ENCODE measurements at places on chromosomes 16 and 17. TPM values are rescaled to one million over a fixed set of nuclear protein-coding genes. Genes with fewer than 3 reads are reported as not detected.

DNA sequence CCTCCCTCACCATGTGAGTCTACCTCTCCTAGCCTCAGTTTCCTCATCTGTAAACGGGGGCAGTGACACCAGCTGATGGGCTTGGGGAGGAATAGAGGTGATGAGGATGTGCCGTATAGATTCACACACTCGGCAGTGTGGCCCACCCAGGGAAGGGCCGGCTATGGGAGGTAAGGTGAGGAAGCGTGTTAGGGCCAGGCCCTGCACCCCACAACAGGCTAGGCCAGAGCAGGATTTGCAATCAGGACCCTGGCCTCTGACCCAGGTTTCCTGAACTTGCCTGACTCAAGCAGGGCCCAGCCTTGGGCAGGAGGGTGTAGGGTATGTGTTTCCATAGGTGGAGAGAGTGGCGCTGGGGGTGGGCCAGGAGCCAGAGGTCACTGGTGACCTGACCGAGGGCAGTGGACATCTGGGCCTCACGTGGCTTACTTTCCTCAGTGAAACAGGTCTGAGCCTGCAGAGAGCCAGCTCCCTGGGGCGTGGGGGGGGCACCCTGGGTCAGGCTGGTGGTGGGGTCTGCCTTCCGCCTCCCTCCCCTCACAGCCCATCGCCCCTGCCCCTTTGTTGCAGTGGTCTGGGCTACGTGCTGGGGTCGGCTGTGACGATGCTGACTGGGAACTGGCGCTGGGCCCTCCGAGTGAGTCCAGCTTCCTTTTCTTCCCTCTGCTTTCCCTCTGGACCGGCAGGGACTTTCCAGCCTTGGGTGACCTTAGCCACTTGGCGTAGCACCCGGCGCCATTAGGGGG, 12.8 kb downstream of the SPNS3 start:
- H3K27me3 ChIP-seq = no peaks in the 10 kb centered on the region
- H3K4me3 ChIP-seq = no peak overlapping the region
- H3K4me1 ChIP-seq = no peaks in the 10 kb centered on the region

DNA sequence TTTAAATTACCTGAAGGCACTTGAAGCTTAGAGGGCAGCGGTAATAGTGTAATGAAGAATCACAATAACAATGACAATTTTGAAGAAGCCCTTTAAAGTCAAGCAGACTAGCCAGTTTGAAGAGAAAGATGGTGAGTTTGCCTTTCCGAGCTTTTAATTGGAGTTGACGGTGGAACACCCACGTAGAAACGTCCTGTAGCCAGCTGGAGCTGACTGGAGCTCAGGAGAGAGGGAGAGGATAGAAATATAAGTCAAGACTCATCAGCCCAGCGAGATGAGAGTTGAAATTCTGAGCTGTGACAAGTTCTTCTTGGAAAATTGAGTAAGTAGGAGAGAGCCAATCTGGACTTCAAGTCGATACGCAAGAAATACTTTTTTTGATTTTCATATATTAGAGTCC, 91.7 kb upstream of the CACNG3 start:
- no peak overlapping the region for H3K27ac ChIP-seq
- no peaks in the 10 kb centered on the region for H3K27me3 ChIP-seq
- H3K4me1 ChIP-seq = peaks cover 4% of the 10 kb centered on the region
- H3K36me3 ChIP-seq = no peaks in the 10 kb centered on the region
- DNase-seq = no peak
- no peak overlapping the region for H3K4me3 ChIP-seq

DNA sequence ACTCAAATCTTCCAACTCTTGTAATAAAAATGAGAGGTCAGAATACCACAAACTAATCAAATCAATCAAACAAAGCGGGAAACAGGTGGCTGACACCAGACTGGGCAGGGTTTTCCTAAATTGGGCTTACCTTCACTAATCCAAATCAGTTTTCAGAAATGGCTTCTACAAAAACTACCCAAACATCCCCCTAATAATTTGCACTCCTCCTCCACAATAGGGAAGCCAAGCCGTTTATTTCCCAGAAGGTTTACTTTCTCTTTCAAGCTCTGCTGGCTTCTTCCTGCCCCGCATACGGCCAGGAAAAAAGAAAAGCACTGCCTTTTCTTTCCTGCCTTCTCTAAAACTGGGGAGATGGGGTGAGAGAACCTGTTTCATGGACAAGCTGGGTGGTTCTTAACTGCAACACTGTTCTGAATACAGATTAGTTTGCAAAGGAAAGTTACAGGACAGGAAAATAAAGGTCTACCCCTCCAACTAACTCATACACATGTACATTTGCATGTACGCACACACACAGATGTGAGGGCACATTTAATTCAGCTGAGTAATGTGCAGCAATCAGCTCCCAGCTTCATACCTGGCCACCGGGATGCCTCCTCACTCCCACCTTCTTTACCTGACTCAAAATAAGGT, 9.2 kb downstream of the STAT3 start:
- DNase-seq = no peak
- peak overlapping the region; percentile 87 for H3K27ac ChIP-seq
- H3K4me1 ChIP-seq = peaks cover 40% of the 10 kb centered on the region
- H3K4me3 ChIP-seq = no peak overlapping the region
- no peaks in the 10 kb centered on the region for H3K36me3 ChIP-seq

DNA sequence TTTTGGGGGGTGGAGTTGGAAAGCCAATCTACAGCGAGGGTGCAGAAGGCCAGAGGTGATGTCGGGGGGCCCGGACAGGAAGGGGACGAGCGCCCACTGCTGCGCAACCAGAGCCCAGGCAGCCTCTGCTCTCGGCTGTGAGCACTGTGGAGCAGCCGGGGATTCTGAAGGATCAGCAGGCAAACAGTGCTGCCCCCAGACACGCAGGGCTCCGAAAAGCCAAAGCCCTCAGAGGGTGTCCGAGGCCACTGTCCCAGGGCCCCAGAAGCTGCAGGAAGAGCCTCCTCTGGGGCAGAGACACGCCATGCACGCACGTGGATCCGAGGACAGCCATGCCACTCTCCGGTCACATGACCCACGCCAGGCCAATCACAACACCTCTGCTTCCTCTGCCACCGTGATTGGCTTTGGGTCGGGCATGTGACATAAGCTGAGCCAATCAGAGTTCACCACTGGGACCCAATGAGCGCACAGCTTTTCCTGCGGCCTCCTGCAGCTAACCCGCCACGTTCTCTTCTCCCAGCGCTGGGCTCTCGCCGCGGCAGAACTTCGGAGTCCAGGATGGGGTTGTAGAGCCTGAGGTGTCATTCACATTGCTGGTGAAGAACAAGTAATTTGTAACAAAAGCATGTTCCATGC, 40.7 kb downstream of the ACTG1 start:
- no peaks in the 10 kb centered on the region for H3K36me3 ChIP-seq
- no peaks in the 10 kb centered on the region for H3K27me3 ChIP-seq

Gene KRT27
- not detected for total RNA-seq
